ENCODE measurements at places on chromosomes 11 and 22.
A peak's percentile ranks its signal among the peaks of the same experiment; 100 is the strongest.

GRCh38 chr11:10807493-10808234, 1.1 kb downstream of the EIF4G2 start:
- peak; percentile 53 for DNase-seq

- no peak for DNase-seq
Observed at GRCh38 chr11:390175-390574, 3.8 kb upstream of the PKP3 start.

DNA sequence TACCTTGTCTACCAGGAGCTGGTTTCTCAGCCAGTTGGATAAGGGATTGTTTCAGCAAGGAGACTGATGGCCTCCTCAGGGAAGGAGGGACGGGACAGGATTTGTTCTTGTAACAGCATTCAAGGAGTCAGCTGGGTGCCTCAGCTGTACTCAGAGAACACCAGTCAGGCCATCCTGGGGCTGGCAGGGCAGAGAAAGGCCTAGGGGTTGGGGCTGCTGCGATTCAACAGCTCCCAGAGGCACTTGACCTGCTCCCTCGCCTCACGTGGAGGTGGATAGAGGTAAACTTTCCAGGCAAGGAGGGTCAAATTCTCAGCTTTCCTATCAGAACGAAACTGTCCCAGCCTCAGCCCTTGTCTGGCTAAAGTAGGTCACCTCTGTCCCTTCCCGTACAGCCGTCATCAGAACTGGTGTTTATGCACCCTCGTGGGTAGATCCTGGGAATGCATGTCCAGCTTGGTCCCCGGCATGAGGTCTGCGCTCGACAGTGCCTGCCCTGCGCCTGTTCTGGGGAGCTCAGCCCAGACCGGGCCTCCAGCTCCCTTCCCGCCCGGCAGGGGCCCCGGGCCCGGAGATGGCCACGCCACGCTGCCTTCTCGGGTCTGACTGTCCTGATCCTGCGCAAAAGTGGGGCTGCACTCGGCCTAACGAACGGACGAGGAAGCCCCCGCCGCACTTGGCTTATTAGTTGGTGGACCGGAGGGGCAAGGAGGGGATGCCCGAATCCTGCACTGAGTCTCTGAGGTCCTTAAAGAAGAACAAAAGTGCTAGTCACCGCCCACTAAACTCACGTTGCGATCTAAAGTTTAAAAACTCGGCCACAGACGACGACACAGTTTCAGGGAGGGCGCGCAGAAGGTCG, 762 bp upstream of the CCDC134 start:
- DNase-seq, result peak; percentile 33

GRCh38 chr11:121578251-121578976, 125.6 kb upstream of the SORL1-AS1 start:
- DNase-seq, result no peak

GRCh38 chr11:84857746-84858145, 769.4 kb downstream of the DLG2 start:
- no peak for DNase-seq

- DNase-seq, result no peak
Observed at GRCh38 chr11:26558190-26558589, 13.9 kb downstream of the MUC15 start.

- DNase-seq, result no peak
Observed at GRCh38 chr11:124884869-124885479, 12.7 kb downstream of the ROBO4 start.

- no peak for DNase-seq
Observed at GRCh38 chr11:9821008-9821752, 157.3 kb downstream of the SWAP70 start.

- no peak for DNase-seq
Observed at GRCh38 chr22:22535662-22536061, 15.6 kb upstream of the ZNF280A start.

- DNase-seq, result peak; percentile 21
Observed at GRCh38 chr11:2305788-2306451, 4.1 kb downstream of the TSPAN32 start.

GRCh38 chr11:86256608-86257007, 12.1 kb downstream of the EED start:
- no peak for DNase-seq

DNA sequence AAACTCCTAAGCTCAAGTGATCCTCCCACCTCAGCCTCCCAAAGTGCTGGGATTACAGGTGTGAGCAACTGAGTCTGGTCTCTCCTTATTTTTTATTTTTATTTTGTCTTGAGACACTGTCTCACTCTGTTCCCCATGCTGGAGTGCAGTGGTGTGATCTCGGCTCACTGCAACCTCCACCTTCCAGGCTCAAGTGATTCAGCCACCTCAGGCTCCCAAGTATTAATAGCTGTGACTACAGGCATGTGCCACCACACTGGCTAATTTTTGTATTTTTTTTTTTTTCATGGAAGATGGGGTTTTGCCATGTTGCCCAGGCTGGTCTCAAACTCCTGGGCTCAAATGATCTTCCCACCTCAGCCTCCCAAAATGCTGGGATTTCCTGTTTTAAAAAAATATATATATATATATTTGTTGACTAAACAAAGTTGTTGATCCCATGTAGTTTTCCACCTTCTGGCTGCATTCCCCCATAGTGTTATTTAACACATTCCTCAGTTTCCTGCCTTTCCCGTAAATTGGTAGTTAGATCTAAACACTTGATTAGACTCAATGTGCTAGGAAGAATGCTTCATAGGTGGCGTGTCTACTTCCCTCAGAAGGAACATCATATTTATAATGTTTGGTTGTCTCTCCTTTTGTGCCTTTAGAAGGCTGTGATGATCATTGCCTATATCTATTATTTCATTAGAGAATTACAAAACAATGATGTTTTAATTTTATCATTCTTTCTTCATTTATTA, 38.8 kb downstream of the LRRC32 start:
- no peak for DNase-seq

GRCh38 chr22:29872989-29873388, 10.0 kb upstream of the MTMR3 start:
- DNase-seq, result no peak

DNA sequence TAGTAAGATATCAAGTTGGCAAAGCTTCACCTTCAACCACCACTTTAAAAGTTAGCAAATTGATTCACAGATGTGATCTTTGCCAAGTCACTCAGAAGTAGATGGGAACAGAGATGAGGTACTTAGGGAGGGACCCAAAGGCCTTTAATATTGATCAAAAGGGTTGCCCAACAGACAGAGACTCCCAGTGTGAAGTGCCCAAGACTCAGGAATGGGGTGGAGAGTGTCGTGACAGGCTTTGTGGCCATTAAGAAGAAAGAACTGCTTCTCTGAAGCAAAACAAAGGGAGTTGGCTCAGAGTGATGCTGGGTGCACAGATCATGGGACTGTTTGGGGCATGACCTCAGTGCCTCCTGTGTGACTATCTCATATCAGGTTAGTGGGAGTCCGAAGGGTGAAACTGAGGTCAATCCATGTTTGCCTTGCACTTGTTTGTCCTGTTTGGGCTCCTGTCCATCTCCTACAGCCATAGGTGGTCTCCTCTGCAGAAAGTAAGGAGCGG, 132.3 kb downstream of the APIP start:
- DNase-seq, result no peak

- no peak for DNase-seq
Observed at GRCh38 chr11:17921659-17922415, 91.0 kb downstream of the SERGEF start.

GRCh38 chr11:118415739-118416068, 14.3 kb downstream of the ATP5MG start:
- DNase-seq, result peak; percentile 40

- no peak for DNase-seq
Observed at GRCh38 chr22:28151151-28151816, 232.2 kb upstream of the PITPNB start.

DNA sequence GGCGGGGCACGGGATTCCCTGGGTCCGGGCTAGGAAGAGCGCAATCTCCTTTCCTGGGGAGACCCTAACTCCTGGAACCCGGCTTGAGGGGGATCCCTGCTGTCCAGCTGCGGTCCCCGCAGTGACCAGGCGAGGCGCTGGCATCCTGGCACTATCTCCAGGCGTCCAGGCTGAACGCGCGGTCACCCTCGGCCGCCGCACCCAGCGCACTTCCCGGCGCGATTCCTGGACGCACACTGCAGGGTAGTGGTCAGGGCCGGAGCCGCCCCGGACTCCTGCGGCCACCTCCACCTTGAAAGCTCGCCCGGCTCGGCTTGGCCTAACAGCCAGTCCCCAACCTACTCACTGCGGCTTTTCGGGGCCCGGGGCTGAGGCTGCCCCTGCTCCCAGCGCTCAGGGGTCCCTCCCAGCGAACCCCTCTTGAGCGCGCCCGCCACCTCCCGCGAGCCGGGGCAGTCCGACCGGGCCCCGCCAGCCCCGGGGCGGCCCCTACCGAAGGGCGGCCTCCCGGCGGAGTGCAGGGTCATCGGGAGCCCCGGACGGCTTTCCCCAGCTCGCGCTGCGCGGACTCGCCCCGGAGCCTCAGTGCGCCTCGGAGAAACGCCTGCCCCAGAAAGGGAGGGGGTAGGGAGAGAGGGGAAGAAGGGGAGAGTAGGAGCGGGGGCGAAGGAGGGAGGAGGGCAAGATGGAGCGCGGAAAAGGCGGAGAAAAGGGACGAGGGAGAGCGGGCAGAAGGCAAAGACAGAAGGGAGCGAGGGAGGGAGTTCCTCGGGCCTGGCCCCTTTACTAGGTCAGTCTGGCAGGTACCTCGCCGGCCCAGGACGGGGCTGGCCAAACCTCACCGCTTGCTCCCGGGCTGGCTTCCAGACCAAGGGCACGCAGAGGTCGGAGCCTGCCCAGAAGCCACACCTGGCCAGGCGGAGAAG, 1.0 kb downstream of the POU2AF3 start:
- peak; percentile 32 for DNase-seq

DNA sequence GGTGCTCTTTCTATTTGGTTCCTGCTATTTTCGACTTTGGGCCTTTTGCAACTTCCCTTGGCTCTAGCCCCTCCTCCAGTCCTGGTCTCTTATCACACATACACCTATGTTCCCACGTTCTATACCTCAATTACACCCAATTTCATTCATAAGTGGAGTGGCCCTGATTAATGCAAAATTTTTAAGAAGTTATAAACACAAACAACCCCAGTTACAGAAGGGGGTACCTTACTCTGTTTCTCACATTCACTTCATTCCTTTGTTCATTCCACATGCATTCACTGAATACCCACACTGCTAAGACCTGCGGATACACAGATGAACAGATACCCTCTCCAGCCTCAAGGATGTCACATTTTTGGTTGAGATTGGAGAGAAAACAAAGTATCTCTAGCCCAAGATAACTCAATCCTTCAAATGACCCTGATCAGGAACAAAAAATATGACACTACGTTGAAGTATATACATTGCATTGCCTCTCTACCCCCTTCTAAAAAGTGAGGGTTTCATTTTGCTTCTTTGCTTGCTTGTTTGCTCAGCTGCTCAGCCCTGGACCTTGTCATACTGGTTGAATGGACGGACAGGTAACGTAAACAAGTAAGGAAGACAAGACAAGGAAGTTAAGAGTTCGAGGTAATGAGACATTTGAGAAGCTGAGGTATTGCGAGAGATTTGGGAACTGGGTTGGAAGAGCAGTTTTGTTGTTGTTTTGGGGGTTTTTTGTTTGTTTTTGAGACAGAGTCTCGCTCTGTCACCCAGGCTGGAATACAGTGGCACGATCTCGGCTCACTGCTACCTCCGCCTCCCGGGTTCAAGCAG, 3.6 kb upstream of the VPS37C start:
- no peak for DNase-seq

DNA sequence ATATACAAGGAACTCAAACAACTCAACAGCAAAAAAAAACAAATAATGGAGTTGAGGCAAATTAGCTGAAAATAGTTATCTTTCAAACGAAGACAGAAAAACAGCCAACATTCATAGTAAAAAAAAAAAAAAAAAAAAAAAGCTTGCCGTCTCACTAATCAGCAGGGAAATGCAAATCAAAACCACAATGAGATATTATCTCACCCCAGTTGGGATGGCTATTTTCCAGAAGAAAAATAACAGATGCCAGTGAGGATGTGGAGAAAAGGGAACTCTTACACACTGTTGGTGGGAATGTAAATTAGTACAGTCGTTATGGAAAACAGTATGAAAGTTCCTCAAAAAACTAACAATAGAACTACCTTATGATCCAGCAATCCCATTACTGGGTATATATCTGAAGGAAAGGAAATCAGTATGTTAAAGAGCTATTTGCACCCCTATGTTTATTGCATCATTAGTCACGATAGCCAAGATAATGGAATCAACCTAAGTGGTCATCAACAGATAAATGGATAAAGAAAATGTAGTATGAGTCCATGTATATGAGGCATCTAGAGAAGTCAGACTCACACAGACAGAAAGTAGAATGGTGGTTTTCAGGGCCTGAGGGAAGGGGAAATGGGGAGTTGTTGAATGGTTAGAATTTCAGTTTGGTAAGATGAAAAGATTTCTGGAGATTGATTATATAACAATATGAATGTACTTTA, 56.0 kb downstream of the USP35 start:
- no peak for DNase-seq

- DNase-seq, result no peak
Observed at GRCh38 chr11:104524254-104524653, 360.3 kb upstream of the PDGFD start.

- DNase-seq, result peak; percentile 85
Observed at GRCh38 chr22:35023692-35024363, 42.1 kb upstream of the ISX start.

DNA sequence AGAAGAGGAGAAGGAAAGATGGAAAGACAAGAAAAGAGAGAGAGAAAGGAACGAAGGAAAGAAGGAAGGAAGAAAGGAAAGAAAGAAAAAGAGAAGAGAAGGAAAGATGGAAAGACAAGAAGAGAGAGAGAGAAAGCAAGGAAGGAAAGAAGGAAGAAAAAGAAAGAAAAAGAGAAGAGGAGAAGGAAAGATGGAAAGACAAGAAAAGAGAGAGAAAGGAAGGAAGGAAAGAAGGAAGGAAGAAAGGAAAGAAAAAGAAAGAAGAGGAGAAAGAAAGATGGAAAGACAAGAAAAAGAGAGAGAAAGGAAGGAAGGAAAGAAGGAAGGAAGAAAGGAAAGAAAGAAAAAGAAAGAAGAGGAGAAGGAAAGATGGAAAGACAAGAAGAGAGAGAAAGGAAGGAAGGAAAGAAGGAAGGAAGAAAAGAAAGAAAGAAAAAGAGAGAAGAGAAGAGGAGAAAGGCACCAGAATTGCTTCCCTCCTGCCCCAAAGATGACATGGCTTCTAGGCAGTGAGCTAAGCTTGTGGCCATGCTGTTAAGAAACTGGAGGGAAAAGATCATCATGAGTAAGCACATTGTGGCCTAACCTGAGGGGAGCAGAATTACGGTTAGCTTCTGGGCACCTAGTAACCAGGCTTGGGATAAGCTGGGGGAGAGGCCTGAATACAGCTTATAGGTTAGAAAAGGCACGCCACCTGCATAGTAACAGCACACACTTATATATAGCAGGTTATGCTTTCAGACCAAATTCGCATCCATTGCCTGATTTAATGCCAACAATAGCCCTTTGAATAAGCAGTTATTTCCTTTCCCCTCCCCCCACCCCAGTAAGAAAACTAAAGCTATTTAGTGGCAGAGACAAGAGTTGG, 2.3 kb upstream of the ST3GAL4 start:
- DNase-seq, result peak; percentile 51
